Mesothelial cell of epicardium (in vitro differentiated cells): ENCODE measurements at places on chromosomes 6 and 20. TPM values are rescaled to one million over a fixed set of nuclear protein-coding genes. Genes with fewer than 3 reads are reported as not detected.

The GJA10 gene
- not detected in 3 replicates for total RNA-seq

The SPATA25 gene
- 3.2 to 4.0 TPM (median 3.4 TPM) in 3 replicates for total RNA-seq

The SMLR1 gene
- total RNA-seq, result not detected in 3 replicates

The ARHGAP40 gene
- 0.33 to 0.54 TPM (median 0.45 TPM) in 3 replicates for total RNA-seq

The FUT9 gene
- 2.7 to 3.1 TPM (median 3.0 TPM) in 3 replicates for total RNA-seq

The ADTRP gene
- 3.4 to 4.0 TPM (median 3.8 TPM) in 3 replicates for total RNA-seq

The ZMYND8 gene
- 119 to 120 TPM (median 119 TPM) in 3 replicates for total RNA-seq

The SLPI gene
- total RNA-seq, result not detected in 3 replicates

The TNFAIP3 gene
- 64.0 to 76.2 TPM (median 68.9 TPM) in 3 replicates for total RNA-seq

The SYCP2 gene
- 1.8 to 2.8 TPM (median 2.3 TPM) in 3 replicates for total RNA-seq

The SIRPA gene
- 6.1 to 6.8 TPM (median 6.4 TPM) in 3 replicates for total RNA-seq

The HBS1L gene
- total RNA-seq, result 73.8 to 75.7 TPM (median 74.9 TPM) in 3 replicates

The TCP11 gene
- total RNA-seq, result 0.20 to 0.24 TPM (median 0.20 TPM) in 3 replicates
